ENCODE measurements at places on chromosomes 7 and 10. TPM values are rescaled to one million over a fixed set of nuclear protein-coding genes. Genes with fewer than 3 reads are reported as not detected.

The LRMDA gene
- total RNA-seq: 1.7 TPM

The GALNT17 gene
- 48.4 TPM for total RNA-seq

GRCh38 chr10:69208761-69209160, 11.4 kb upstream of the HKDC1 start:
- no peak for DNase-seq

GRCh38 chr7:80859272-80859970, 59.4 kb downstream of the SEMA3C start:
- DNase-seq: no peak

GRCh38 chr7:151832138-151832537, 44.8 kb downstream of the PRKAG2 start:
- DNase-seq: no peak

- DNase-seq: no peak
Measured at GRCh38 chr10:36109399-36110023, 467.4 kb upstream of the FZD8 start.

DNA sequence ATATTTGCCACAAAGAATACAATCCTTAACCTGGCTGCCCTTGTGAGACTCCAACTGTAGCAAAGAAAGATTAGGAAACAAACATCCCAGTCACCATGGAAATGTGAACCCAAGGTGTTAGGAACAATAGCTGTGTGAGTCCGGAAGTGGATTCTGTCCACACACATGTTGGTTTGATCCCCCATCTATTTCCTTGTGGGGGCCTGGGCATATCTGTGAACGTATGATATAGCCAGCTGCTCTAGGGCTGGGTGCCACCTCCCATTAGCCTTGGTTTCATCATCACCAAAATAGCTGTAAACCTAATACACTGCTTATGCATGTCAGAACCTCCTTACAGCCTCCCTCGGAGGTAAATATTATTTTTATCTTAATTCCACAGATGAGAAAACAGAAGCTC, 26.4 kb downstream of the GRK5 start:
- no peak for DNase-seq

DNA sequence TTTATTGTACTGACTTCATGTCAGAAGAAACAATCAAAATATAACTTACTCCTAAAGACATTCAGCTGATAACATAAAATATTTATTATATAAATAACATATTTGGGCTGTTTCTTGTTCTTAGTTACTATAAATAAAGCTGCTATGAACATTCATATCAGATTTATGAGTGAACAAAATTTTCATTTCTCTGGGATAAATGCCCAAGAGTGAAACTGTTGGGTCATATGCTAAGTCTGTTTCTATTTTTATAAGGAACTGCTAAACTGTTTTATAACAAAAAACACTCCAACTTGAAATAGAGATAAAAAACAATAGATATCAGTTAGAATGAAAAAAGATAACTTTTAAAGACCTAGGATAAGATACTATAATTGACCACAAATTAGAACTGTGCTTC, 26.5 kb upstream of the CC2D2B start:
- no peak for DNase-seq
